Cerebellar nuclear complex (tissue), 1 donor: ENCODE measurements at places on chromosomes 1 and 21.

DNA sequence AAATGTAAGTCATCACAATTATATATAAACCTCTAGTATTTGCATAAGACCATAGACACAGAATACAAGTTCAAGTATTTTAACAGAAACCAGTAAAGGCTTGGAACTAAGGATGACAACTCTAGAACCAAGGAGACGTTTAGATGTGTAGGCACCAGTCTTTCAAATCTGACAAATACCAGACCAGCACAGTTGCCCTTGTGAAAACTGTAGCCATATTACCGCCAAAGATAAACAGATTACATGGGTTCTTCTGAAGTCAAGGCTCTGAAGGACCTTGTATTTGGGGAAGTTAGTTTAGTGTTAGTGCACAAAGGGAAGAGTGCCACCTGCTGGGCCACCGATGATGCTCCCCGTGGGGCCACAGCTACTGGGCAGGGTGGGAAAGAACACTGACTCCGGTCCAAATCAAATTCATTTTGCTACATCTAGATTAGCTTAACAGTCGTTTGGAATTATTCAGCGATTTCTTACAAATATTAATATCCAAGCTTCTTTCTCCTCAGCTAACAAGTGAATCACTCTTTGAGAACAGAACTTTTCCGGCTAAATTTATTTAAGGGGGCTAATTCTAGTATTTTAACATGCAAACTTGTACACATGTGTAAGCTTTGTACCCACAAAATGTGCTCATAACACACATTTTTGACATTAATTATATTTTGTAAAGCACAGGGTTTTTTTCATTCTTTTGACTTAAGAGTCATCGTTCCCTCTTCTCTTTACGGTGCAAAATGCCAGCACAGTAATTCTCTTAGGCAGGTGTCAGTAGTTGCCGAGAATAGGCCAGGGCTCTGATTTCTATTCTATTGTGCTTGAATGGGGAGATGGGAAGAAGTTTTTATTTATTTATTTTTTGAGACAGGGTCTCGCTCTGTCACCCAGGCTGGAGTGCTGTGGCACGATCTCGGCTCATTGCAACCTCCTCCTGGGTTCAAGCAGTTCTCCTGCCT lies 8.0 kb upstream of the NIBAN1 start:
- no peak for DNase-seq

GRCh38 chr1:40435876-40436275 lies 14.4 kb upstream of the ZFP69B start:
- no peak for DNase-seq

GRCh38 chr1:94678202-94678848 lies 136.8 kb upstream of the F3 start:
- no peak for DNase-seq

- DNase-seq = no peak
These were observed 135.6 kb downstream of the GPR52 start for GRCh38 chr1:174583316-174583715.

DNA sequence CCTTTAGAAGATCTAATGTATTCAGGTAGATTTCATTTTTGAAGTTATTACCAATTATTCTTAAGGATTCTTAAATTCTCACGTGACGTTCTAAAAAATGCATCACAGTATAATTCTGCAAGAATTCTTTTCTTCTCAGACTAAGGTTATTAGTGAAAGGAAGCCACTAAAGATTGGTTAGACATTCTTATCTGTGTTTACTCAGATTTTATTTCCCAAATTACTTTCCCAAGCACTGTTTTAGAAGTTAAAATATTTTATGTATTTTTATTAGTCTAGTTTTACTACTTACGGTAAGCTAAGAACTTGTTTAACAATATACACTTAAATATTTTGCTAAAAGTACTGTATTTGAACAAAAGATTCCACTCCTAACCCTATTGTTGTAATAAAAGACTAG lies 28.4 kb downstream of the AGO3 start:
- DNase-seq = no peak

- no peak for DNase-seq
These were observed 5.7 kb upstream of the CHD5 start for GRCh38 chr1:6185635-6186382.

DNA sequence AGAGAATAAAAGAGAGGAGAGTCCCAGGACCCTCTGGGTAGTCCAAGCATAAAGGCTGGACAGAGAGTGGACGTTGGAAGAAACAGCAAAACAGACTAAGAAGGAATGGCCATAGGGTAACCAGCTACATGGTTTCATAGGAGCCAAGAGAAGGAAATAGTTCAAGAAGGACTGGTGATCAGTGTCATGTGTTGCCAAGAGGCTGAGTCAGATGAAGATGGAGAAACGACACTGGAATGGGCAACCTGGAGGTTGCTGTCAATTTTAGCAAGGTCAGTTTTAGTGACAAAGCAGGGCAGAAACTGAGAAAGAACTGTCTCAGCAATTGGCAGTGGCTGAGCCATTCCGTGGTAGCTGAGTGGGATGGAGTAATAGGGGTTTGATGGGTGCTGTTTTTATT lies 41.4 kb downstream of the HMGB4 start:
- no peak for DNase-seq

DNA sequence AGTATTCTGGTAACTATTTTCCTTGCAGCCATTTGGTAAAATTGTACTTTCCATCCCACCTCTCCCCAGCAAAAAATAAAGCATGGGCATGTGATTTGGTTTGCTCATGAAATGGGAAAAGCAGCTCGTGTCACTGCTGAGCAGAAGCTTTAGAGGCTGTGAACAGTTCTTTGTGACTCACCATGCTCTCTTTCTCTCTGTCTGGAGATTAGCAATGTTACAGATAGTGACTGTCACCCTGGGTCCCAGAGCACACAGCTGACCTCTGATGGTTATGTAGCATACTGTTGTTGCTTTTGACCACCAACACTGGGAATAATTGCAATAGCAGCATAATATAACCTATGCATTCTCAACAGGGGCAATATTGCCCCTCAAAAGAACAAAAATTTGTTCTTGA lies 70.6 kb downstream of the RGS2 start:
- DNase-seq = no peak

GRCh38 chr1:155321639-155322503 lies 1.2 kb downstream of the RUSC1 start:
- DNase-seq = no peak

- DNase-seq = no peak
These were observed 52.0 kb upstream of the GADD45A start for GRCh38 chr1:67632811-67633655.

GRCh38 chr1:213669964-213670691 lies 317.6 kb upstream of the PROX1 start:
- DNase-seq = no peak

GRCh38 chr1:58785442-58786058 lies 1.7 kb upstream of the JUN start:
- no peak for DNase-seq

DNA sequence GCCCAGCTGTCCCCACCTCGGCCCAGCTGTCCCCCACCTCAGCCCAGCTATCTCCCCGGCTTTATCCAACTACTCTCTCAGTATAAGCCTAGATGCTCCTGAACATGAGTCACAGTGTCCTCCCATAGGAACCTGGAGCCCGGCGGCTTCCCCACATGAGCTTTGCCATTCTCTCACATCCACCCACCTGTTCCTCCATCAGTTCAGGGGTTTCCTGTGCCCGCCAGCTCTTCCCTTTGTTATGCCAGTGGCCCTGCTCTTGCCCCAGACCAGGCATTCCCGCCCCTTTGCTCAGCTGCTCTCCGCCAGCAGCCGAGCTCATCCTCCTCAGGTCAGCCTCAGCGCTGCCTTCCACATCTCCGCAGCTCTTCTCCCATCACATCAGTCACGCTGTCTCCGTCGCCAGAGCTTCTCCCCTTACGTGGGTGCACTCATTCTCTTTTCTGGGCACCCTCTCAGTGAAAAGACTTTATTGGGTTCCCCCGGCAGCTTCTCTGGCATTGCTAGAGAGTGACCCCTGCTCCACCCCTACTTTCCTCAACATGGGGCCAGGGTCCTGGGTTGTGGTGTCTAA lies 89.5 kb upstream of the CSF3R start:
- no peak for DNase-seq

- no peak for DNase-seq
These were observed 52.3 kb downstream of the GRIK3 start for GRCh38 chr1:36981771-36982622.

DNA sequence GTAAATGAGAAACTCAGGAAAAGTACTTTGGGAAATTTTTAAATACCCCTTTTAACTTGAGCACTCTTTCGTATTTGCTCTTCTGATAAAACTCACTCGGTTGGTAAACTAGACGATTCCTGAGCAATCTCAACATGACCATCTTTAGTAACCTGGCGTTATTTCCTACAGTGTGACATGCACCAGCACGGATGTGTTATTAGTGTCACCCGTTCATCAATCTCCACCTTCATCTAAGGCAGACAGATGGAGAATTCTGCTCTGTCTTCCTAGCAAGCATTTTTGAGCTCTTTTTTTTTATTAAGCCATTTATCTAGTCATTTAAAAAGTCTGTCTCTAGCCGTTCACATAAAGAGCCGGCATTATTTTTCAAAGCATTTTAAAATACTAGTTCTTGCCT lies 155.2 kb downstream of the DISP1 start:
- no peak for DNase-seq

DNA sequence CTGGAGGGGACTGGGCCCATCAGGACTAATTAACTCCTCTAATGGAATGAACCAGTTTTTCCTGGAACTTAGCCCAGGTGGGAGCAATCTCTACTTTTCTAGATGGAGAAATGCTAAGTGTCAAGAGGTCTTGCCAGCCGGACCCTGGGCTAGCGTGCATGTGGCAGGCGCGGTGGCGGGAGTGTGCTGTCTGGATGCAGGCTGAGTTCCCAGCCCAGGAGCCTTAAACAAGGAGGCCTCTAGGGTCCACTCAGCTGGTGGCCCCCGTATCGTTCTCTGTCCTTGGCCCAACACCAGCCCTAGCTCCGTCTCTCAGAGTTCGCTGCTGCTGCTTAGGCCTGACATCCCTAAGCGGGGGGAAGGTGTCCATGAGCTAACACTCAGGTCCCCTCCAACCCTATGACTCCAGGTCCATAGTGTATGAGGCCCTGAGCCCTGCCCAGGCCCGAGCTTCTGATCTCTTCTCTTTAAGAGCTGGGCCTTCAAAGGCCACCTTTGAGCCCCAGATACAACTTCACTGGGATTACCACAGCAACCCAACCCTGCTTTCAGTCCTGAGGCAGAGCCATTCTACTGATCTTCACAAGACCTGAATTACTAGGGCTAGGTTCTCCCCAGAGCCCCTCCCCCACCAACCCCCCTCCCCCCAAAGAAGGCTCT lies 3.7 kb upstream of the KCNC4 start:
- no peak for DNase-seq

- DNase-seq = no peak
These were observed 19.9 kb upstream of the FOXO6 start for GRCh38 chr1:41341365-41341683.

GRCh38 chr1:208640295-208640694 lies 396.1 kb upstream of the PLXNA2 start:
- DNase-seq = no peak

DNA sequence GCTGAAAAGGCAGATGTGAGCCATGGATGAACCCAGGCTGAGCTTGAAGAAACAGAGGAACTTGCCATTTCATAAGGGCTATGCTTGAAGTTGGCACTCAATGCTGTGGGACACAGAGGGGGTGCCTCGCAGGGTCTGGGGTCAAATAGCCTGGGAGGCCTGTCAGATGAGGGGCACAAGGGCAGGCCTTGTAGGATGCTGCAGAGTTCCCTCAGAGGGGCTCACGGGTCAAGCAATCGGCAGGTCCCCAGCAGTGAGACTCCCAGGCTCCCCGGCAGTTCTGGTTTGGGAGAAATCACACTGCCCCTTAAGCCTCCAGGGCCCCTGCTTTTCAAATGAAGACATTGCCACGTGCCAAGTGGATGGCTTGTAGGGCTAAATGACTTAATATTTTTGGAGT lies 116.7 kb upstream of the GRIK3 start:
- no peak for DNase-seq

GRCh38 chr1:165699577-165699976 lies 1.2 kb upstream of the ALDH9A1 start:
- no peak for DNase-seq

GRCh38 chr1:2137257-2138121 lies 57.1 kb downstream of the FAAP20 start:
- no peak for DNase-seq

- DNase-seq = no peak
These were observed 449.1 kb upstream of the KAZN start for GRCh38 chr1:14149431-14149830.

- DNase-seq = no peak
These were observed 105.2 kb upstream of the GADD45A start for GRCh38 chr1:67579623-67580394.

- no peak for DNase-seq
These were observed 159.9 kb upstream of the NR5A2 start for GRCh38 chr1:199867601-199868000.

GRCh38 chr1:233614173-233614742 lies 352 bp downstream of the KCNK1 start:
- no peak for DNase-seq

DNA sequence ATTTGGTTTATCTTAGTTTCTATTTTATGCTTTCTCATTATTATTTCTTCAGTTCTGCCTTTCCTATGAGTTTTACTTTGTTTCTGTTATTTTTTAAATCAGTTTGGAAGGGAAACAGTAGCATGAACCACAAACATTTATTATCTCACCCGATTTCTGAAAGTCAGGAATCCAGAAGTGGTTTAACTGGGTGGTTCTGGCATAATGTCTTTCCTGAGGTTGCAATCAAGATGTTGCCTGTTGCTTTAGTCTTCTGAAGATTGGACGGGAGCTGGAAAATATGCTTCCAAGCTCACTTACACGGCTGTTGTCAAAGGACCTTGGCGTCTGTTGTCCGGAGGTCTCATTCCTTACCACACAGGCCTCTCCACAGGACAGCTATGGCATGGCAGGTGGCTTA lies 50.4 kb downstream of the SNRPE start:
- DNase-seq = no peak

DNA sequence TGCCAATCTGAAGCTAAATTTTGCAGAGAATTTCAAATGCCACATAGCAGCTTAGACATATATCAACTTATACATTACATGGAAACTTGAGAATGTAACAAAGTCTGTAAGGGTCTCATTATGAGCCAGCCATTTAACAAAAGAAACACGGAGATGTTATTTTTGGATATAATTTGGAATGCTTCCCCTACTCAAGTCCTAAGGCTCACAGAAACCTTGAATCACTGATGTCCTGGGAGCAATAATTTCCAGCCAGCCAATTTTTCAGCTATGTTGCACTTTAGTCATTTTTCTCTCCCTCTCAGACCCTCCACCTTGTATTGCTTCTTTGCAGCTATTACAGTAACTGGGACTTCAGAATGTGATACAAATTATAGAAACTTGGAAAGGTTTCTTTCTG lies 56.9 kb downstream of the EIF2B3 start:
- DNase-seq = no peak

DNA sequence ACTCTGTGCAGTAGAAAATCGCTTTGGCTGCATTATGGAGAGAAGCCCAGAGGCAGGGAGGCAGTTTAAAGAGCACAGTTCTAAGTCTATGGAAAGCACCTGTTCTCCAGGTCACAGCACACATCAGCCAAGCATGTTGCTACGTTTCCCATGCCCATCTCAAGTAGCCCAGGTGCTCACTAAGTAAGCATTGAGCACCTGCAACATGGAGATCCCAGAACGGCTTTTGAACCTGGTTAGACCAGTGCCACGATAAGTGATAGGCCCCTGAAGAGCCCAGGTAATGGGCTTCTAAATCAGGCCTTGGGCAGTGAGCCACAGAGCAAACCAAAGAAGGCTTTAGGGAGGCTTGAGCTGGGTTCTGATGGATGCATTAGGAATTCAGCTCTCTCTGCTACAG lies 186.2 kb downstream of the C1orf94 start:
- DNase-seq = no peak

GRCh38 chr21:19692231-19692630 lies 1288.6 kb upstream of the TMPRSS15 start:
- DNase-seq = no peak
